ENCODE measurements at places on chromosomes 2 and 18. TPM values are rescaled to one million over a fixed set of nuclear protein-coding genes. Genes with fewer than 3 reads are reported as not detected.

DNA sequence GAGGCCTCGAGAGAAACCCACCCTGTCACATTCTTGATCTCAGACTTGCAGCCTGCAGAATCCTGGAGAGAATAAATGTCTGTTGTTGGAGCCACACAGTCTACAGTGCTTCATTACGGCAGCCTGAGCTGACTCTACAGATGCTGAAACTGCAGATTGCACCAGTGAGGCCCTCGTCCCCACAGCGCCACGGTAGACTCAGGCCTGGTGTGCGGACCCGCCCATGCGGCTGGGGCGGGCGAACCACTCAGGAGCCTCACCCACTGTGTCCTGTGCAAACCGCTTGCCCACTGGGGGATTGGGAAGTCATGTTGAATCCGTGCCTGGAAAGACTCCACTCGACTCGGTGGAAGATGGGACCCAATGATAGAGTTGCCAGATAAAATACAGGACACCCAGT, 125.2 kb upstream of the COPS8 start:
- no peak overlapping the region for H3K27ac ChIP-seq
- no peaks in the 10 kb centered on the region for H3K27me3 ChIP-seq
- H3K4me3 ChIP-seq: no peak overlapping the region
- H3K4me1 ChIP-seq: no peaks in the 10 kb centered on the region

DNA sequence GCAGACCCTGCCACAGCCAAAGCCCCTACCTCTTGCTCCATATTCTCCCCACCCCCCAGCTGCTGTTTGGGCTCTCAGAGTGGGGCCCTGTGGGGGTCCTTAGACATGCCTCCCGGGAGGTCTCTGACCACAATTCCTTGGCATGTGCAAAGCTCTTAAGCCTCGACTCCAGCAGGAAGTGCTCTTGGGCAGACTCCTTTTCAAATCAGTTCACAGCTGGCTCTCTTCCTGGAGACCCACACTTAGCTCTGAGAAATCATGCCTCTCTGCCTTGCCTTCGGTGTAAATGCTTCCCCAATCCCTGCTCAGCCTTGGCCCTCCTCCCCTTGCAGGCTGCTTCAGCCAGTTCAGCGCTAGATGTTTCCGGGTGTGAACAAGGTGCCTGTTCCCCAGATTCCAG, 46.9 kb downstream of the NGEF start:
- no peaks in the 10 kb centered on the region for H3K27me3 ChIP-seq
- no peaks in the 10 kb centered on the region for H3K36me3 ChIP-seq
- no peak overlapping the region for H3K27ac ChIP-seq
- no peak overlapping the region for H3K4me3 ChIP-seq

- DNase-seq: no peak
- no peak overlapping the region for H3K27ac ChIP-seq
- H3K36me3 ChIP-seq: no peaks in the 10 kb centered on the region
- H3K4me1 ChIP-seq: no peaks in the 10 kb centered on the region
These were observed 71.2 kb upstream of the ODC1 start for GRCh38 chr2:10519394-10519740.

DNA sequence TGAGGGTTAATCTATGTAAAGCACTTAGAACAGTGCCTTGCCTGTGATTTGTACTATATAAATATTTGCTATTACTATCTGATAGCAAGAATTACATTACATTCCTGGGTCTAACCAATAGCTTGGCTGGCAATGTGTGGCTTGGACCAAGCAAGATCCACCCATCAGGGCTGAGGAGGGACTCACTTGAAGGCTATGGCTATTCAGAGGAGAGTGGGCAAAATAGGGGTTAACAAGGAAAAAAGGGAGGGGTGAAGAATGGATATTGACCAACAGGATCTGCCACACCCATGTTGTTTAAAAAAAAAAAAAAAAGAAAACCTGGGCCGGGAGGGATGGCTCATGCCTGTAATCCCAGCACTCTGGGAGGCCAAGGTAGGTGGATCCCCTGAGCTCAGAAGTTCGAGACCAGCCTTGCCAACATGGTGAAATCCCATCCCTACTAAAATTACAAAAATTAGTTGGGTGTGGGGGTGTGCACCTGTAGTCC, 20.0 kb upstream of the TMBIM1 start:
- no peaks in the 10 kb centered on the region for H3K36me3 ChIP-seq
- no peak for DNase-seq
- no peaks in the 10 kb centered on the region for H3K4me1 ChIP-seq
- no peaks in the 10 kb centered on the region for H3K27me3 ChIP-seq
- H3K27ac ChIP-seq: no peak overlapping the region

GRCh38 chr2:3672861-3673678, 15.1 kb downstream of the ALLC start:
- no peaks in the 10 kb centered on the region for H3K4me1 ChIP-seq
- no peak overlapping the region for H3K27ac ChIP-seq
- H3K4me3 ChIP-seq: no peak overlapping the region
- DNase-seq: no peak

NETO1 gene
- total RNA-seq: 1.2 TPM

All from thoracic aorta (tissue), 2 donors.